SJCRH30 (cell line): ENCODE measurements at places on chromosomes 7 and 10.

- H3K4me1 ChIP-seq, result no peaks in the 10 kb centered on the region
- H3K36me3 ChIP-seq, result no peaks in the 10 kb centered on the region
- H3K27me3 ChIP-seq, result no peaks in the 10 kb centered on the region
Observed at GRCh38 chr7:117802660-117803059, 70.6 kb downstream of the CTTNBP2 start.

DNA sequence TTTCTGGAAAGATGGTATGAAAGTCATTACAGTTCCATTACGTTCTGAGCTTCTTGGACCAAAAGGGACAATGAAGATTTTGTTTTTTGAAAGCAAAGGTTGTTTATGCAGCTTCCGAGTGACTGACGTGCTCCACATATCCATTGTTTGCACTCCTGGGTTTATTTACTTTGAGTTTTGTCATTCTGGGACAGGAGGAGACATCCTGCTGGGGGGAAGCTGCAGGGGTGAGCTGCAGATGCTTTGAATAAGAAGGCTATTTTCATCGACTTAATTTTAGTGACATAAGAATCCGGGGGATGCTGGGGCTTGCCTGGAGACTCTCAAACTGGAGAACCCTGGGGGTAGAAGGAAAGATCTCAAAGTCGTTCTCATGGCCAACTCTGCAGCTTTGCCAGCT, 12.7 kb upstream of the SFMBT2 start:
- DNase-seq, result no peak
- no peaks in the 10 kb centered on the region for H3K27me3 ChIP-seq
- no peak overlapping the region for H3K27ac ChIP-seq
- no peaks in the 10 kb centered on the region for H3K36me3 ChIP-seq

DNA sequence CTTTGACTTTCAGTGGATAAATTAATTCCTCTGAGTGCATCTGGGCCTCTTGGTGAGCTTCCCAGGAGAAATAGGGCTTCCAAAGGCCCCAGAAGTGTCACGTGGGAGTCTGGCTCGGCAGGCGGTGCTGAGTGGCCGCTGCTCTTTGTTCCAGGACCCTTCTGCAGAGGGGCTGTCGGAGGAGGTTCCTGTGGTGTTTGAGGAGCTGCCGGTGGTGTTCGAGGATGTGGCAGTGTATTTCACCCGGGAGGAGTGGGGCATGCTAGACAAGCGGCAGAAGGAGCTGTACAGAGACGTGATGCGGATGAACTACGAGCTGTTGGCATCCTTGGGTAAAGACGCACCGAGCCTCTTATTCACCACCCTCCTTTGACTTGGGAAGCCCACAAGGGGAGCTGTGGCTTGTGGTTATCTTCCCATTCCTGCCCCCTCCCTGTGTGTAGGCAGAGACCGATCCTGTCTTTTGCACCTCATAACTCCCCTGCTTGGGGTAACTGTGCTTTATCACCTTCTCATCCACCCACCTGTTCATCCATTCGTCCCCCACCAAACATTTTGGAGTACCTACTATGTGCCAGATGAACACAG, 11.9 kb downstream of the ZNF862 start:
- peaks cover 11% of the 10 kb centered on the region for H3K4me1 ChIP-seq
- H3K36me3 ChIP-seq, result no peaks in the 10 kb centered on the region
- H3K27me3 ChIP-seq, result no peaks in the 10 kb centered on the region
- no peak for DNase-seq
- no peak overlapping the region for H3K27ac ChIP-seq

- no peaks in the 10 kb centered on the region for H3K27me3 ChIP-seq
- H3K36me3 ChIP-seq, result no peaks in the 10 kb centered on the region
- DNase-seq, result no peak
- no peak overlapping the region for H3K27ac ChIP-seq
- no peaks in the 10 kb centered on the region for H3K4me1 ChIP-seq
Observed at GRCh38 chr10:96921655-96922054, 89.6 kb downstream of the LCOR start.

DNA sequence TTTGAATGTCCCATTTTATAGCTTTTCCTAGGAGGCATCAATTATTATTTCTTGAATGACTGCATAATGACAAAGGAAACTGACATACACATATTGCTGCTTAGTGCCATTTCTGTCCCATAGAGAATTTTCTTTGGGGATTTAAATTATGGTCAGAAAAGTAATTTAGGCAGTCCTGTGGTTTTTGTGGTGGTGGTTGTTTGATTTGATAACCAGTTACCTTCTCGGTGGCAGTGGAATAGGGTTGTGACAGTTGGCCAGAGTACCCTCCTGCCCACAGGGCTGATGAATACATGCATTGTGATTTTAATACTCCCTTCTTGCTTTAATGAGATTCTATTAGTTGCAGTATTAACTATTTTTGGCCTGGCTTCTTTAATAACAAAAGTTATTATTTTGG, 6.6 kb upstream of the SGCE start:
- peak; percentile 76 for DNase-seq
- H3K4me3 ChIP-seq, result no peak overlapping the region
- peaks cover 26% of the 10 kb centered on the region for H3K36me3 ChIP-seq
- H3K27ac ChIP-seq, result no peak overlapping the region
- H3K27me3 ChIP-seq, result no peaks in the 10 kb centered on the region
- peaks cover 7% of the 10 kb centered on the region; the same call in 1 of the 2 replicates for H3K4me1 ChIP-seq

GRCh38 chr7:4631380-4632179, 50.5 kb upstream of the FOXK1 start:
- no peaks in the 10 kb centered on the region for H3K27me3 ChIP-seq
- no peaks in the 10 kb centered on the region for H3K36me3 ChIP-seq
- no peak overlapping the region for H3K27ac ChIP-seq
- DNase-seq, result peak; percentile 70

DNA sequence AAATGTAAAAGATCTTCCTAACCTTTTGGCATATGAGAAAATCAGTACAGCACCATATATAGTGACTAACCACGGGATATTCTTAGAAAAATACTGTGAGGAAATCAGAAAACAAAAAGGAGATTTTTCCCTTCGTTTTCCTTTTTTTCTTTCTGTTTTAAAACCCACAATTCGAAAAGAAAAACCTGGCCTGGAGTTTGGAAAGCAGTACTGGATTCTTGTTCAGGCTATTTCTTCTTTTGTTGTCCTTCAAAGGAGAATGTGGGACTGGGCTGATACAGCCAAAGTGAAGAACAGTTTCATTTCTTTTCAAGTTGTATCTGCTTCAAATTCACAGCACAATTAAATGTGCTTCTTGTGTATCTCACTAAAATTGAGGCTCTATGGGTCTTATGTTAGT, 156.8 kb upstream of the PHYHIPL start:
- H3K36me3 ChIP-seq, result no peaks in the 10 kb centered on the region
- H3K4me3 ChIP-seq, result no peak overlapping the region
- H3K27me3 ChIP-seq, result no peaks in the 10 kb centered on the region
- no peaks in the 10 kb centered on the region for H3K4me1 ChIP-seq
- H3K27ac ChIP-seq, result no peak overlapping the region

- no peak overlapping the region for H3K4me3 ChIP-seq
- peaks cover 14% of the 10 kb centered on the region for H3K4me1 ChIP-seq
- H3K27me3 ChIP-seq, result no peaks in the 10 kb centered on the region
Observed at GRCh38 chr7:141557360-141557759, 6.2 kb downstream of the AGK start.

GRCh38 chr10:125624800-125625199, 58.2 kb downstream of the TEX36 start:
- H3K4me1 ChIP-seq, result no peaks in the 10 kb centered on the region
- no peaks in the 10 kb centered on the region for H3K36me3 ChIP-seq
- H3K27ac ChIP-seq, result no peak overlapping the region

GRCh38 chr10:107091126-107091525, 73.4 kb downstream of the SORCS1 start:
- H3K36me3 ChIP-seq, result no peaks in the 10 kb centered on the region
- H3K27ac ChIP-seq, result peak overlapping the region; percentile 97
- peak; percentile 99 for DNase-seq
- no peak overlapping the region for H3K4me3 ChIP-seq
- H3K27me3 ChIP-seq, result no peaks in the 10 kb centered on the region

DNA sequence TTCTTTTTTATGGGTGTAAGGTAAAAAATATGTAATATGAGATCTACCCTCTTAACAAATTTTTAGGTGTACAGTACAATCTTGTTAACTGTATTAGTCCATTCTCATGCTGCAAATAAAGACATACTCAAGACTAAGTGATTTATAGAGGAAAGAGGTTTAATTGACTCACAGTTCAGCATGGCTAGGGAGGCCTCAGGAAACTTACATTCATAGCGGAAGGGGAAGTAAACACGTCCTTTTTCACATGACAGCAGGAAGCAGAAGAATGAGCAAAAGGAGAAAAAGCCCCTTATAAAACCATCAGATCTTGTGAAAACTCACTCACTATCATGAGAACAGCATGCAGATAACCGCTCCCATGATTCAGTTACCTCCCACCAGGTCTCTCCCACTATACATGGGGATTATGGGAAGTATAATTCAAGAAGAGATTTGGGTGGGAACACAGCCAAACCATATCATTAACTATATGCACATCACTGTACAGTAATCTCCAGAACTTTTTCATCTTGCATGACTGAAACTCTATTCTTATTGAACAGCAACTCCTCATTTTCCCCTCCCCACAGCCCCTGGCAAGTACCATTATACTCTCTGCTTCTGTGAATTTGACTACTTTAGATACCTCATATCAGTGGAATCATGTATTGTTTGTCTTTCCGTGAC, 127.4 kb downstream of the WNT2 start:
- H3K4me1 ChIP-seq, result peaks cover 9% of the 10 kb centered on the region
- DNase-seq, result no peak
- no peaks in the 10 kb centered on the region for H3K27me3 ChIP-seq
